Stimulated activated CD8-positive, alpha-beta memory T cell treated with anti-CD3 and anti-CD28 coated beads, Interleukin-7, amount 100 ng/mL, for 1 hour (primary cell): ENCODE measurements at places on chromosomes 5 and 9.

- DNase-seq, result no peak
These were observed 39.8 kb upstream of the COL5A1 start for GRCh38 chr9:134601764-134602163.

GRCh38 chr9:79687131-79687447 lies 115.3 kb downstream of the TLE4 start:
- no peak for DNase-seq

GRCh38 chr9:17906176-17906840 lies 327.4 kb downstream of the SH3GL2 start:
- DNase-seq, result no peak

- no peak for DNase-seq
These were observed 526.1 kb upstream of the WWC1 start for GRCh38 chr5:167765352-167765751.

GRCh38 chr5:78509145-78509865 lies 139.3 kb downstream of the LHFPL2 start:
- DNase-seq, result no peak

- DNase-seq, result no peak
These were observed 23.8 kb upstream of the CPEB4 start for GRCh38 chr5:173864126-173865050.

- no peak for DNase-seq
These were observed 209.9 kb upstream of the VLDLR start for GRCh38 chr9:2411459-2412215.

- no peak for DNase-seq
These were observed 118.7 kb downstream of the DIRAS2 start for GRCh38 chr9:90523958-90524357.
